ENCODE measurements at places on chromosomes 11 and 22.

GRCh38 chr11:10592331-10592730, 23.9 kb upstream of the LYVE1 start:
- DNase-seq, result no peak

- DNase-seq, result no peak
Measured at GRCh38 chr11:32881286-32881685, 11.3 kb upstream of the QSER1 start.

GRCh38 chr22:25840167-25840566, 98.2 kb downstream of the MYO18B start:
- DNase-seq, result no peak

DNA sequence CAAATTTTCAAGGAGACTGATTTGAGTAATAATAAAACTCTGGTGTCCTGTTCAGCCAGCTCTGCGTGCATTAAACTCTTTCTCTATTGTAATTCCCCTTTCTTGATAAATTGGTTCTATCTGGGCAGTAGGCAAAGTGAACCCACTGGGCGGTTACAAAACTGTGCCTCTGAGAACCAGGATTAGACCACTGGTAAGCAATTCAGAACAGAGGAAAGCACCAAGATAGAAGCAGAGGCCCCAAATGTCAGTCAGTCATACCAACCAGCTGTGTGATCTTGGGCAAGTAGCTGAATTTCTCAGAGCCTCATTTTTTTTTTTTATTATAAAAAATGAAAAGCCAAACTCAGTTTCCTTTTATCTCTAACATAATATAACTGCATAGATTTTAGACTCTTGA, 54.9 kb downstream of the TRIM44 start:
- no peak for DNase-seq

GRCh38 chr11:26599425-26599824, 27.4 kb upstream of the MUC15 start:
- DNase-seq, result no peak

- DNase-seq, result no peak
Measured at GRCh38 chr22:28019360-28019759, 100.3 kb upstream of the PITPNB start.

GRCh38 chr22:46549563-46549840, 12.1 kb upstream of the CELSR1 start:
- no peak for DNase-seq

GRCh38 chr22:20080445-20080775, 369 bp downstream of the DGCR8 start:
- peak; percentile 81 for DNase-seq

DNA sequence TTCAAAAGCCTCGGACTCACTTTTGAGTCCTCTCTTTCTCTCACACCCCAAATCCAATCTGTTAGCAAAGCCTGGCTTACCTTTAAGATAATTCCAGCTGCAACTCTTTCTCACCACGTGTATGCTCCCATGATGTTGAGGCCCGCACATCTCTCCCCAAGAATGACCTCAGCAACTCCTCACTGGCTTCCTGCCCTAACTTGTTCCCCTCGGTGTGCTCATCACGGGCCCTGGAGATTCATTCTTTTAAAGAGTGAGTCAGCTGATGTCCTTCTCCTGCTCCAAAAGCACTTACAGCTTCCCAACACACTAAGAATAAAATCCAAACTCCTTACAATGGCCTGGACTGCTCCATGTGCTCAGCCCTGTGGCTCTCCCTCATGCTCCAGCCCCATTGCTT, 1041.3 kb downstream of the OPCML start:
- DNase-seq, result no peak

DNA sequence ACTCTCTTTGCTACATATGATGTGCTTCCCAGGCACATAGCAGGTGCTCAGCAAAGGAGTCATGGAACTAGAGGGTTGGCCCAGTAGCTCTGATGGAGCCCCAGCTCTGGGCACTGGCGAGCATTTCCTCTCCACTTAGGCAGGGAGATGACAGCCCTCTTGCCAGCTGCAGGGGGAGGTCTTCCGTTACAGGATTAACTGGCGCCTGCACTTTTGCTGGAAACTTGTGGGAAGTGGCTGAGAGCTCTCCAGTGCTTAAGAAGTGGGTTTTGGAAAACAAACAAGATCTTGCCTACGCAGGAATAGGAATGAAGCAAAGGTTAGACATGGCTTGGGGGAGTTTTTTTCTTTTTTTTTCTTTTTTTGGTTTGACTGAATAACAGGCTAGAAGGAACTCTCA, 75.5 kb downstream of the MICAL2 start:
- no peak for DNase-seq

DNA sequence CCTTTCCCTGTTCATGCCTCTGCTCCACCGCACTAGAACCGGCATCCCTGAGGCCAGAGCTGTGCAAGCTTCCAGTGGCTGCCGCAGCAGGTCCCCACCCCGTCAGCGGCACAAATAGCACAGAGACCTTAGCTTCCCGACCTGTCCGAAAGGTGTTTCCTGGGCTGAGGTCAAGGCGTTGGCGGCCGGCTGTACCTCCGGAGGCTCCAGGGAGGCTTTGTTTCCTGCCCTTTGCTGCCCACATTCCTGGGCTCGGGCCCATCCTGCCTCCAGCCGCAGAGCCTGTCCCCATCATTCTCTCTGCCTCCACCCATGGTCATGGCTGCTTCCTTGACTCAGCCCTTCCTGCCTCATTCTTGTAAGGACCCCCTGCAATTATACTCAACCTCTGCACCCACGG, 31.2 kb downstream of the ARHGAP8 start:
- DNase-seq, result no peak

- DNase-seq, result no peak
Measured at GRCh38 chr22:30755759-30756124, 61.1 kb downstream of the OSBP2 start.

- DNase-seq, result peak; percentile 7
Measured at GRCh38 chr22:49203859-49204598, 623.6 kb downstream of the BRD1 start.

- DNase-seq, result no peak
Measured at GRCh38 chr22:20000246-20001081, 16.2 kb downstream of the ARVCF start.

GRCh38 chr11:46273511-46274205, 3.8 kb upstream of the CREB3L1 start:
- no peak for DNase-seq
